ENCODE measurements at places on chromosomes 11 and 22. TPM values are rescaled to one million over a fixed set of nuclear protein-coding genes. Genes with fewer than 3 reads are reported as not detected.

GRCh38 chr11:115067471-115067870 lies 389.1 kb downstream of the NXPE2 start:
- no peaks in the 10 kb centered on the region for H3K4me1 ChIP-seq
- no peak for DNase-seq
- no peaks in the 10 kb centered on the region for H3K36me3 ChIP-seq
- no peaks in the 10 kb centered on the region for H3K27me3 ChIP-seq
- no peak overlapping the region for H3K27ac ChIP-seq
- no peak overlapping the region for H3K4me3 ChIP-seq

Gene LRRC32
- 56.0 TPM for total RNA-seq

DNA sequence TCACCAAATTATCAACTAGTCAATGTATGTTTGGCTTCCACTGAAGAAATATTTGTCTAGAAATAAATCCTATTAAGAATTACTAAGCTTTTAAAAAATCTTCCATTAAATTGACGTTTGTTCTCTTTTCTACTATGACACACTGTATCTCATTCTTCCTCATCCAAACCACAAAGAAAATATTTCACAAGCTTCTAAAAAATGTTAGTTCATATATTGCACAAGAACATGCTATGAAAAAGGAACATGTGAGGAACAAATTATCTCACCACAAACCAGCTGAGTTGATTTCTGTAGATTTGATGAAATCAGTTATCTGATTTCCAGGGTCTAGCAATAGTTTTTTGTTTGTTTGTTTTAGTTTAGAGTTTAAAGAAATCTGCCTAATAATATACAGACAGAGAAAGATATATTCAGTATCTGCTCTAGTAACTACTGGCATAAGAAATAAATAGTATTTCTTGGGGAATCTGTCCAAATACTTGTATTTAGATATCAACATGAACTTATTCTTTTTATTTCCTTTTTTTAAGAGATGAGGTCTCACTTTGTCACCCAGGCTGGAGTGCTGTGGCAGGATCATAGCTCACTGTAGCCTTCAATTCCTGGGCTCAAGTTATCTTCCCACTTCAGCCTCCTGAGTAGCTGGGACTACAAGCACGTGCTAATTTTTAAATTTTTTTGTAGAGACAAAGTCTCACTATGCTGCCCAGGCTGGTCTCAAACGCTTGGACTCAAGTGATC lies 161.7 kb downstream of the ATG16L2 start:
- no peaks in the 10 kb centered on the region for H3K4me1 ChIP-seq
- H3K27ac ChIP-seq: peak overlapping the region; percentile 65
- DNase-seq: no peak

- H3K36me3 ChIP-seq: no peaks in the 10 kb centered on the region
- DNase-seq: no peak
- H3K27ac ChIP-seq: no peak overlapping the region
- H3K4me1 ChIP-seq: no peaks in the 10 kb centered on the region
- no peaks in the 10 kb centered on the region for H3K27me3 ChIP-seq
Measured at GRCh38 chr11:108622341-108622740, 28.8 kb upstream of the EXPH5 start.

DNA sequence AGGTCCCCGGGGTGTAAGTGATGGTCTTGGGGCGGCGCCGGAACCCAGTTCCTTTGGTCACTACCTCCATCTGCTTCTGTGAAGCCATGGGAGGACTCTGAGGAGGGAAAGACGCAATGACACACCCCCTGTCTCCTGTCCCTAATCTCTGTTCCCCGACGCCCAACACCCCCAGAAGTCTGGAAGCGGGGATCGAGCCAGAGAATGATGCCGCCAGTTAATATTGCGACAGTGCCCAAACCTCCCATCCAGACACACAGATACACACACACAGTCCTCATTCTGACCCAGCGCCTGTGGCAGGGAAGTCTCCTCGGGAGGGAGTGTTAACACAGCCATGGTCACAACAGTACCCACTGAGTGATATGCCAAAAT lies 352 bp downstream of the C22orf23 start:
- H3K36me3 ChIP-seq: peaks cover 7% of the 10 kb centered on the region
- no peak for DNase-seq
- H3K4me3 ChIP-seq: peak overlapping the region; percentile 94
- H3K4me1 ChIP-seq: no peaks in the 10 kb centered on the region
- H3K27ac ChIP-seq: peak overlapping the region; percentile 88
- no peaks in the 10 kb centered on the region for H3K27me3 ChIP-seq

DNA sequence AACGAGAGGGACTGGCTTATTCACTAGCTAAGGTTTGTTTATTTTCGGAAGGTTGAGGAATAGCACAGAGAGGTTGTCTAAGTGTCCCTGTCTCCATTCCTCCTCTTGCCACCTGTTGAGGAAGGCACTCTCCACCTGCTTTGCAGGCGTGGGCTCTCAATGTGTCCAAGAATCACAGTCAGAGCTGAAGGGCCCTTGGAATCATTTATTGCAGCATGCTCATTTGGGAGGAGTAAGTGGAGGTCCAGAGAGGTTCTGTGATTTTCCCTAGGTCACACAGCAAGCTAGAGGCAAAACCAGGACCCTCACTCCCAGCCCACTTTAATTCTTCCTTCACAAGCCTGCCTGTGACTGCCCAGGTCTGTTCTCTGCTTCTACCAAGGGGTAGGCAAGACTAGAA lies 21.3 kb downstream of the ZBTB16 start:
- DNase-seq: no peak
- peaks cover 68% of the 10 kb centered on the region for H3K4me1 ChIP-seq
- H3K27ac ChIP-seq: peak overlapping the region; percentile 83
- H3K27me3 ChIP-seq: no peaks in the 10 kb centered on the region
- no peaks in the 10 kb centered on the region for H3K36me3 ChIP-seq
- H3K4me3 ChIP-seq: no peak overlapping the region

DNA sequence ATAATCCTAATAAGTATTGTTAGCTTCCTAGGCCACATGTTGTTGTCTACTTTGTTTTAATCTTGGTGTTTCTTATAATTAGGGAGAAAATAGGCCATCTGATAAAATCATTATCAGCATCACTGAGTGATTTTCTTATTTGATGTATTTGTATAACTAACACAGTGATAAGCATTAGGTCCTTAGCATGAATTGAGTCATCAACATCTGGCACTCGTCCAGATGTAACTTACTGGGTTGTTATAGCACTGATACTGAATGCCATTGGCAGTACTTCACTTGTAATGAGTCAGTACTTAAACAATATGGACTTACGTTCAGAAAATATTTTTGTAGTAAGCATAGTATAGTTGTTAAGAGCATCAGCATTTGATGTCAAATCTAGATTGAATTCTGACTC lies 16.2 kb downstream of the API5 start:
- no peaks in the 10 kb centered on the region for H3K4me1 ChIP-seq
- H3K36me3 ChIP-seq: peaks cover 8% of the 10 kb centered on the region
- H3K27ac ChIP-seq: no peak overlapping the region
- H3K4me3 ChIP-seq: no peak overlapping the region

Gene GSTT2B
- total RNA-seq: 16.1 TPM

Gene KDM4E
- total RNA-seq: not detected

Gene MMP27
- total RNA-seq: 2.1 TPM

DNA sequence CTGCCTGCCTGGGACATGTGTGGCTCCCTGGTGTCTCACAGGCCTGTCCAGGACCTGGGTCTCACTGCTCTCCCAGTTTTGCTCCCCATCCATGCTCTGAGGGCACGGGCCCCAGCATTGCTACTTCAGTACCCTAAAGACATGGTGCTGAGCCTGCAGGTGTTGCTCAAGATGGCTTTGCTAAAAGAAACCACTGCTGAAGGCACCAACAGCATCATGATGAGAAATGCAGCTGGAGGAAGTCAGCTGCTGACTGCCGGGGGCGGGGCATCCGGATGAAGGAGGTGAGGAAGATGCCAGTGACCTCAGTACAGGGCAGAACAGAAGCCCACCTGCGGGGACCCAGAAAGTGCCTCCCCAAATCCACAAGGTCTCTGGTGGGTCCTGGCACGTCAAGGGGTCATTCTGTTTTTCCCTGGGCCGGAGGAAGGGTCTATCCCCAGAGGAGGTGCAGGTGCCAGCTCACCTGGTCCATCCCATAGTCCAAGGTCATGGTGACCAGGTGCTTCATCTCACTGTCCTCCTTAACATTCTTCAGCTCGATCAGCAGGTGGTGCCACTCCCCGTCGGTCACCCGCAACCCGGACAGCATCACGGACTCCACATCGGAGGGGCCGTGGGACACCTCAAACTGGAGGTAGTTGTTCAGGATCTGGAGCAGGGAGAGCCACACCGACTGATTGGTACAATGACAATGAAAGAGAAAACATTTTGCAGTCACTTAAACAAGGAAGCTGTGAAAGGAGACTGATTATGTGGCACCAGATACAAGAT lies 63.9 kb downstream of the TRMU start:
- H3K4me3 ChIP-seq: no peak overlapping the region
- no peaks in the 10 kb centered on the region for H3K36me3 ChIP-seq
- H3K27ac ChIP-seq: no peak overlapping the region
- no peaks in the 10 kb centered on the region for H3K4me1 ChIP-seq
- DNase-seq: no peak
- no peaks in the 10 kb centered on the region for H3K27me3 ChIP-seq

Gene ZNF280B
- total RNA-seq: 0.44 TPM

Gene ZPR1
- 29.4 TPM for total RNA-seq

GRCh38 chr22:17882162-17882561 lies 107.9 kb upstream of the BID start:
- H3K27me3 ChIP-seq: no peaks in the 10 kb centered on the region
- H3K4me3 ChIP-seq: no peak overlapping the region
- H3K27ac ChIP-seq: no peak overlapping the region
- no peak for DNase-seq

Gene NPAS4
- not detected for total RNA-seq

DNA sequence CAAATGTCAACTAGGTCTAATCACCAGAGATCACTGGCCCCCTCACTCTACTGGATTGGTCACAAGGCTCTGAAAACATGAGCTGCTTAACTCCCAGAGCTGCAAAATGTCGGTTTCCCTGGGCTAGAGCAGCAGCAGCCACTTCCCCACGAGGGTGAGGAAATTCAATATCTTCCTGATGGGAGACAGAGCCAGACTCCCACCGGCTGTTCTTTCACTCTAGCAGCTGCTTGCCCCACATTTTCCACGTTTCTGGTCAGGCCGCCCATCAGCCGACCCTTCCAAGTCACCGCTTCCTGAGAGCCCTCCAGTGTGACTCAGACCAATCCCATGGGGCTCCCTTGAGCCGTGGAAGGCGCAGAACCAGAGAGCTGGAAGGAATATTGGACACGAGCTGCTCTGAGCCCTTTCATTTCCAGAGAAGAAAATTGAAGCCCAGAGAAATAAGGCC lies 227.0 kb downstream of the ADAMTS15 start:
- no peak for DNase-seq
- H3K27ac ChIP-seq: peak overlapping the region; percentile 48
- H3K27me3 ChIP-seq: no peaks in the 10 kb centered on the region
- H3K36me3 ChIP-seq: no peaks in the 10 kb centered on the region
- H3K4me3 ChIP-seq: no peak overlapping the region

DNA sequence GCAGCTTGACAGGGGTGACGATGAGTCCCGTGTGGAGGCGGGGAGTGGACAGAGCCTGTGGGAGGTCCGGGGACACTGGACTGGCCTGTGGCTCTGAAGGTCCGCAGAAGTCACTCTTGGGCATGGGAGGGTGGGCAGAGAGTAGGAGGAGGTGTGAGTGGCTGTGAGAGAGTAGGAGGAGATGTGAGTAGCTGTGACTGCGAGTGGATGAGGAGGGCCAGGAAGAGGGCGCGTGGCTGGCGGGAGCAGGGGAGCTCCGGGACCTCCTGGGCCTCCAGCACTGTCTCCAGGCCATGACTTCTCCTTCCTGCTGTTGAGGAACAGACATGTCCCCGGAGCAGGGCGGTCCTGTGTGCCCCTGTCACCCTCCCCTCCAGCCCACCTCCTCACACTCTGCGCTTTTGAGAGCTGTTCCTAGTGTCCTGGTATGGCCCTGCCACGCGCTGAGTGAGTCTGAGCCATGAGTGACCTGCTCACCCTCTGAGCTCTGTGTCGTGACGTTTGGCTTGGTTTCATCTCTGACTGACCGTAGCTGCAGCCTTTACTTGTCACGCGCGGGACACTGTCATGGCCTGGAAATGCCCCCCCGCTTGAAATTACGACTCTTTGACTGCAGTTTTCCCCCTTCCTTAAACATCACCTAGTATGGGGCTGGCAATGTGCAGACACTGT lies 391.5 kb downstream of the TBC1D22A start:
- H3K4me3 ChIP-seq: no peak overlapping the region
- DNase-seq: no peak
- no peak overlapping the region for H3K27ac ChIP-seq
- H3K36me3 ChIP-seq: no peaks in the 10 kb centered on the region

Gene MS4A12
- total RNA-seq: not detected

Measured in breast epithelium (tissue), 4 donors.